T-cell (primary cell): ENCODE measurements at places on chromosomes 7 and 10.

DNA sequence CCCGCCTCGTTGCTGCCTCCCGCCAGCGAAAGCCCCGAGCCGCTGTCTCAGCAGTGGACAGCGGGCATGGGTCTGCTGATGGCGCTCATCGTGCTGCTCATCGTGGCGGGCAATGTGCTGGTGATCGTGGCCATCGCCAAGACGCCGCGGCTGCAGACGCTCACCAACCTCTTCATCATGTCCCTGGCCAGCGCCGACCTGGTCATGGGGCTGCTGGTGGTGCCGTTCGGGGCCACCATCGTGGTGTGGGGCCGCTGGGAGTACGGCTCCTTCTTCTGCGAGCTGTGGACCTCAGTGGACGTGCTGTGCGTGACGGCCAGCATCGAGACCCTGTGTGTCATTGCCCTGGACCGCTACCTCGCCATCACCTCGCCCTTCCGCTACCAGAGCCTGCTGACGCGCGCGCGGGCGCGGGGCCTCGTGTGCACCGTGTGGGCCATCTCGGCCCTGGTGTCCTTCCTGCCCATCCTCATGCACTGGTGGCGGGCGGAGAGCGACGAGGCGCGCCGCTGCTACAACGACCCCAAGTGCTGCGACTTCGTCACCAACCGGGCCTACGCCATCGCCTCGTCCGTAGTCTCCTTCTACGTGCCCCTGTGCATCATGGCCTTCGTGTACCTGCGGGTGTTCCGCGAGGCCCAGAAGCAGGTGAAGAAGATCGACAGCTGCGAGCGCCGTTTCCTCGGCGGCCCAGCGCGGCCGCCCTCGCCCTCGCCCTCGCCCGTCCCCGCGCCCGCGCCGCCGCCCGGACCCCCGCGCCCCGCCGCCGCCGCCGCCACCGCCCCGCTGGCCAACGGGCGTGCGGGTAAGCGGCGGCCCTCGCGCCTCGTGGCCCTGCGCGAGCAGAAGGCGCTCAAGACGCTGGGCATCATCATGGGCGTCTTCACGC, 825 bp downstream of the ADRB1 start:
- H3K4me3 ChIP-seq = peak overlapping the region; percentile 79
- peaks cover 12% of the 10 kb centered on the region for H3K27me3 ChIP-seq
- no peak for DNase-seq
- H3K27ac ChIP-seq = no peak overlapping the region

DNA sequence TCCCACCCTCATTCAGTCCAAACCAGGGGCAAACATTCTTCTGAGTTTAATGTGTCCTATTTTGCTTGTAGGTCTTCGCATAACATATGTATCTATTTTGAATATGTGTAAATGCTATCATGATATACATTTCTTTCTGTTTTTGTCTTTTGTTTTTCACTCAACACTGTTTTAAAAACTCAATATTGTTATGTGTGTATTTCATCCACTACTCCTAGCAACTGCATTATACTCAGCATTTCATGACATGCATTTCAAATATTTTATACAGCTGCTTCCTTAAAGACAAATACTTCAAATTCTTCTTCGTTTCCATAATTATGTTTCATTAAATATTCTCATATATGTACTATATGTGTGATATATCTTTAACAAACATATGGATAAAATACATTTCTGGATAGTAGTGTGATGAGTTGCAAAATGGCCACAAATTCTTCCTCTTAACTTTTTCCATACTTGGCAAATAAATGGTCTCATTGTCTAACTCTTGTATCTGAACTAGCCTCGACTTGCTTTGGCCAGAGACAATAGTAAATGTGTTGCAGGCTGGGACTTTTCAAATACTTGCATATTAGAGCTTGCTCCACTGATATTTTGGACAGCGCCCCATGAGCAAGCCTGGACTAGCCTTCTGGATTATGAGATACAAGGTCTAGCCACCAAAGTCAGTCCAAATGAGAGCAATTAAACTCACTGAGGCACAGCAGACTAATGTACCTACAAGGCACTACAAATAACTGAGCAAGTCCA, 539.7 kb upstream of the KCND2 start:
- no peak overlapping the region for H3K27ac ChIP-seq
- no peaks in the 10 kb centered on the region for H3K4me1 ChIP-seq
- H3K27me3 ChIP-seq = no peaks in the 10 kb centered on the region
- no peak overlapping the region for H3K4me3 ChIP-seq

GRCh38 chr7:134654104-134654775, 7.6 kb downstream of the BPGM start:
- H3K4me1 ChIP-seq = no peaks in the 10 kb centered on the region
- no peak for DNase-seq
- peaks cover 11% of the 10 kb centered on the region for H3K36me3 ChIP-seq
- no peak overlapping the region for H3K4me3 ChIP-seq
- H3K27me3 ChIP-seq = no peaks in the 10 kb centered on the region

DNA sequence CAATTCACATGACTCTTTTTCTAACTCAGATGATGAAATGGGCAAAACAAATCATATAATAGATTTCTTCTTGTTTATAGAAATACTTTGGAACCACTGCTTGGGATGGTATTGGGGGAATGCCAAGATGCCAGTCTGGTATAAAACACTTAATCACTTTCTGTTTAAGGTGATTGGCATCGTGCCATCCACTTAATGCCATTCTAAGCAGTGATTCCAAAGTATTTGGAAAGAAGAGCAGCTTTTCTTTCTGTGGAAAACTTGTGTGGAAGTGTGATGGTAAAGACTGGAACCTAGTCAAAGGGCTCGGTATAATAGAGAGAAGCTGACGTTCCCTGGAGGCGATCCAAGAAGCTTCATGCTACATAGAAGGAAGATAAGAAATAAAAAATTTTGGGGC, 120.6 kb downstream of the TMEM26 start:
- no peaks in the 10 kb centered on the region for H3K27me3 ChIP-seq

- no peak overlapping the region for H3K4me3 ChIP-seq
- no peak for DNase-seq
- no peaks in the 10 kb centered on the region for H3K36me3 ChIP-seq
- no peaks in the 10 kb centered on the region for H3K4me1 ChIP-seq
- no peak overlapping the region for H3K27ac ChIP-seq
These were observed 251.5 kb downstream of the TRIL start for GRCh38 chr7:28706584-28706983.

GRCh38 chr7:158318511-158318913, 269.1 kb downstream of the PTPRN2 start:
- no peaks in the 10 kb centered on the region for H3K4me1 ChIP-seq
- no peak for DNase-seq
- H3K36me3 ChIP-seq = no peaks in the 10 kb centered on the region
- H3K4me3 ChIP-seq = no peak overlapping the region
- no peak overlapping the region for H3K27ac ChIP-seq
- H3K27me3 ChIP-seq = no peaks in the 10 kb centered on the region

GRCh38 chr7:80749270-80749669, 110.8 kb downstream of the CD36 start:
- DNase-seq = no peak
- H3K27me3 ChIP-seq = no peaks in the 10 kb centered on the region
- no peak overlapping the region for H3K4me3 ChIP-seq
- H3K4me1 ChIP-seq = no peaks in the 10 kb centered on the region
- no peak overlapping the region for H3K27ac ChIP-seq

DNA sequence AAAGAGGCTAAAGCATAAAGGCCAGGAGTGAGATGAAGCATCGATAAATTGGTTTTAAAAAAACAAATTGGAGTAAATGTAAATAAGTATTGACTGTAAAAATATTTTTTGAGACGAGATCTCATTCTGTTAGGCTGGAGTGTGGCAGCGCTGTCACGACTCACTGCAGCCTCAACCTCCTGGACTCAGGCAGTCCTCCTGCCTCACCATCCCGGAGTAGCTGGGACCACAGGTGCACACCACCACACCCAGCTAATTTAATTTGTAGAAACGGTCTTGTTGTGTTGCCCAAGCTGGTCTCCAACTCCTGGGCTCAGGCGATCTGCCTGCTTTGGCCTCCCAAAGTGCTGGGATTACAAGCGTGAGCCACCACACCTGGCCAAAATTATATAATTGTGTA, 17.8 kb downstream of the HNRNPA2B1 start:
- peaks cover 8% of the 10 kb centered on the region for H3K36me3 ChIP-seq
- DNase-seq = no peak
- no peak overlapping the region for H3K27ac ChIP-seq
- H3K27me3 ChIP-seq = no peaks in the 10 kb centered on the region
- no peak overlapping the region for H3K4me3 ChIP-seq

DNA sequence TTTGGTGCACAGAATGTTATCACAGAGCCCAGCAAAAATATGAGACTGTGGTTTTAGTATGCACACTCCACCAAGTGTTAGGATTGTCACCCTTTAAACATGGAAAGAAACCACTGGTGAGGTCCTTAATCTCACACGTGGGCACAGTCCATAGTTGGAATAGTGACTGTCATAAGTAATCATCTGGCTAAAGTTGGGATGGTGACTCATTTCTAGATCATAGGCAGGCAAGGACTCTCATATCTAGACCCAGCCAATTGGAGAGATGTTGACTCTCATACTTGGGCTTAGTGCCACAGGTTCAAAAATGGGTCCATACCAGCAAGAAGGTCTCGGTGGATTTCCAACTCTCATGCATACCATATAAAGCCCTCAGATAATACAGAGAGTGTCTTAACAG, 39.6 kb upstream of the ZNF680 start:
- H3K36me3 ChIP-seq = no peaks in the 10 kb centered on the region
- no peak overlapping the region for H3K27ac ChIP-seq
- H3K27me3 ChIP-seq = no peaks in the 10 kb centered on the region
- no peak for DNase-seq

DNA sequence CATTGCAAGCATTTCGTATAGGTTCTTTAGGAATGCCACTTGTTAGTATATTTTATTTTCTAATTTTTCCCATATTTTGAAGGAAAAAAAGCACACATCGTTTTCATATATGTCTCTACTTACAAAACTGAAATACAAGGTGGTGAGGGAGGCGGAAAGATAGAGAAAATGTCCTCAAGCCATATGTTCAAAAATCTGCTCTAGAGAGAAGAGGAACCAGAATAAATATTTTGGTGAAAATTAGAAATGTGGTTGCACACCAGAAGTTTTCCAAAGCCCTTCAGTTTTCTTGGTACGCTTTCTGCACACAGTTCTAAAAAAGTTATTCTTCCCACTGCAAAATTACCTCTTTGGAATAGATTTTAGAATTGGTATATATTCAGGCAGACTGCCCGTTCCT, 107.4 kb upstream of the RHOBTB1 start:
- no peaks in the 10 kb centered on the region for H3K36me3 ChIP-seq
- DNase-seq = no peak
- H3K27ac ChIP-seq = no peak overlapping the region
- no peaks in the 10 kb centered on the region for H3K4me1 ChIP-seq

GRCh38 chr10:77020426-77021040, 617.1 kb downstream of the KCNMA1 start:
- H3K36me3 ChIP-seq = no peaks in the 10 kb centered on the region
- no peak for DNase-seq
- H3K4me1 ChIP-seq = no peaks in the 10 kb centered on the region
- no peak overlapping the region for H3K4me3 ChIP-seq
- no peaks in the 10 kb centered on the region for H3K27me3 ChIP-seq
- H3K27ac ChIP-seq = no peak overlapping the region

- H3K4me3 ChIP-seq = no peak overlapping the region
- no peaks in the 10 kb centered on the region for H3K4me1 ChIP-seq
- DNase-seq = no peak
- H3K36me3 ChIP-seq = no peaks in the 10 kb centered on the region
- H3K27ac ChIP-seq = no peak overlapping the region
- no peaks in the 10 kb centered on the region for H3K27me3 ChIP-seq
These were observed 7.6 kb downstream of the GPNMB start for GRCh38 chr7:23254051-23254681.

GRCh38 chr10:89213191-89213808, 6.2 kb upstream of the CH25H start:
- no peak overlapping the region for H3K4me3 ChIP-seq
- H3K4me1 ChIP-seq = peaks cover 6% of the 10 kb centered on the region
- H3K36me3 ChIP-seq = peaks cover 9% of the 10 kb centered on the region
- H3K27me3 ChIP-seq = peaks cover 7% of the 10 kb centered on the region
- no peak for DNase-seq

GRCh38 chr10:104303594-104304355, 34.5 kb downstream of the ITPRIP start:
- peaks cover 4% of the 10 kb centered on the region for H3K27me3 ChIP-seq
- no peak for DNase-seq
- no peaks in the 10 kb centered on the region for H3K36me3 ChIP-seq
- no peak overlapping the region for H3K4me3 ChIP-seq
- H3K27ac ChIP-seq = peak overlapping the region; percentile 34
- H3K4me1 ChIP-seq = peaks cover 59% of the 10 kb centered on the region

- no peak overlapping the region for H3K27ac ChIP-seq
- no peak overlapping the region for H3K4me3 ChIP-seq
- H3K36me3 ChIP-seq = no peaks in the 10 kb centered on the region
- DNase-seq = no peak
- peaks cover 19% of the 10 kb centered on the region for H3K4me1 ChIP-seq
These were observed 94.8 kb downstream of the PFKFB3 start for GRCh38 chr10:6297522-6297921.

DNA sequence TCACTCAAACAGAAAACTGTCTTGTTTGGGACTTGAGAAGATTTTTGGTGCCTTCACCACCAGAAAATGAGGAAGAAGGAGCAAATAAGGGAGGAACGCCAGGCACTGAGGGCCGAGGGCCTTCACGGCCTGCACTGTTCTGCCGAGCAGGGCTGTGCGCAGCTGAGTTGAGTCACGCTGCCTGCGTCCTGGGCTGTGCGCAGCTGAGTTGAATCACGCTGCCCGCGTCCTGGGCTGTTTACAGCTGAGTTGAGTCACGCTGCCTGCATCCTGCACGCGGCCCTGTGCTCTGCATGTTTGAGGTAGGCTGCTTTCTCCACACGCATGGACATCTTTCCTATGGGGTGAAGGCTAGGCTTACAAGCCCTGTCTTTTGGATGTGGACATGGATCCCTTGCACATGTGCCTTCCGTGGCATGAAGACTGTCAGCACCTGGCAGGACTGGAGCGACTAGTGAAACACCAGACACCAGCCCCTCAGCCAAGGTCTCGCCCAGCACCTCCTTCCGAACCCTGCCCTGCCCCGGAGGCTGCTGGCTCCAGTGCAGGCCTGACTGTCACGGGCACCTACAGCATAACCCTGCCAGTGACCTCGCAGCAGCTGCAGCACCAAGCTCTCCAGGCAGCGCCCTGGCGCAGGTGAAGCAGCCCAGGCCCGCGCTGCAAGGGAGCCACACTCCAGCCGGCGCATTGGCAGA, 96.7 kb downstream of the HTR5A start:
- no peaks in the 10 kb centered on the region for H3K4me1 ChIP-seq
- H3K4me3 ChIP-seq = no peak overlapping the region
- H3K36me3 ChIP-seq = no peaks in the 10 kb centered on the region
- no peak for DNase-seq
- H3K27ac ChIP-seq = no peak overlapping the region
- peaks cover 2% of the 10 kb centered on the region for H3K27me3 ChIP-seq

DNA sequence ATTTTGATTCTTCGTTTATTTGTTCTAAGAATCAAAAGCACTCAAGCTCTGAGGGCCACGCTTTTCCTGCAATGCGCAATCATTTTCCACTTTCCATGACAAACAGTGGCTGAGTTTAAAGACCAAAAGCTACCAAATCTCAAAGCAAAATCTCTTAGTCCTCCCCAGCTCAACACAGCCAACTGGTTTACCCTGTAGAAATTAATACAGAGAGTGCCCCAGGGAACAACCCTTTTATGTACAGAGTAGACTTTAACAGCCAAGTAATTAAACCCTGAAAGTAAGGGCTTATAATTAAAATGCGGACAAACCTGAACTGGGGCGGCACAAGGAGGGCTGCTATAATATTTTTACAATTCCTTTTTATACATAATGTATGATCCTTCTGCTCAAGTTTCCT, 53.2 kb downstream of the FAM53B start:
- peak overlapping the region; percentile 61 for H3K27ac ChIP-seq
- no peak overlapping the region for H3K4me3 ChIP-seq
- H3K4me1 ChIP-seq = peaks cover 96% of the 10 kb centered on the region
- no peak for DNase-seq
- no peaks in the 10 kb centered on the region for H3K27me3 ChIP-seq
